Stimulated activated CD4-positive, alpha-beta T cell treated with anti-CD3 and anti-CD28 coated beads, Interleukin-1b, Interleukin-23, amount 100 ng/mL, for 1 hour (primary cell): ENCODE measurements at places on chromosomes 1 and 21.

DNA sequence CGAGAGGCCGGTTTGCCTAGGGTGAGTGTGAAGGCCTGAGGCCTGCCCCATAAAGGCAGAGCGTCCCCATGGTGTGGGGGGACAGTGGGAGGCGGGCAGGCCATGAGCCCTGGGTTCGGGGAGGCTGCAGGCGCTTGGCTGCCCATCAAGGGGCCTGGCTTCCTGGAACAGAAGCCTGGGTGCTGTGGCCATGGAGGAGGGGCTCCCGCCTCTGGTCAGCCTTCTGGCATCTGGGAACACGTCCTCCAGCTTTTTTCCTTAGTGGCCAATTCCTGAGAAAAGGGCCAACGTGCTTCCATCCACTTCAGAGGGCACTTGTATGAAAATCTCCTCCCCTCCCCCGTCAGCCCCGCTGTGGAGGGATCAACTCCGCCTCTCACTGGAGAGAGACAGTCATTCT is 58.7 kb downstream of the PRDM16 start:
- no peak for DNase-seq

- DNase-seq, result no peak
Measured at GRCh38 chr1:169105434-169106094, 926 bp upstream of the ATP1B1 start.

DNA sequence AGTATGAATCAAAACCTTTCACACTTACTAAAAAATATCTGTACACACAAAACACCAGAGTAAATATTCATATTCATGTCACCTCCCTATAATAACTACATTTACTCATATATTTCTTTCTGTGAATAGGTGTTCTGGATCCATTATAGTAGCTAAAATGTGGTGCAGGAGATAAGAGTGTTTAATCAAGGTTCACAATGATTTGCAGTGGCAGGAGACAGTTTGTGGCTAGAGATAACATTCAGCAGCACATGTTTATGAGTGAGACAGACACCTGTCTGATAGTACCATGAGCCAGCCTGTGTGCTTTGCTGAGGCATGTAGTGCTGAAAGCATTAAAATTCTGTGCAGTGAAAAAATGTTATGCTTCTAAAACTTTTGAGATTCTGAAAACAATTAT is 410.3 kb downstream of the SRGAP2C start:
- DNase-seq, result no peak

GRCh38 chr1:14113841-14114567 is 414.0 kb downstream of the PRDM2 start:
- DNase-seq, result no peak

DNA sequence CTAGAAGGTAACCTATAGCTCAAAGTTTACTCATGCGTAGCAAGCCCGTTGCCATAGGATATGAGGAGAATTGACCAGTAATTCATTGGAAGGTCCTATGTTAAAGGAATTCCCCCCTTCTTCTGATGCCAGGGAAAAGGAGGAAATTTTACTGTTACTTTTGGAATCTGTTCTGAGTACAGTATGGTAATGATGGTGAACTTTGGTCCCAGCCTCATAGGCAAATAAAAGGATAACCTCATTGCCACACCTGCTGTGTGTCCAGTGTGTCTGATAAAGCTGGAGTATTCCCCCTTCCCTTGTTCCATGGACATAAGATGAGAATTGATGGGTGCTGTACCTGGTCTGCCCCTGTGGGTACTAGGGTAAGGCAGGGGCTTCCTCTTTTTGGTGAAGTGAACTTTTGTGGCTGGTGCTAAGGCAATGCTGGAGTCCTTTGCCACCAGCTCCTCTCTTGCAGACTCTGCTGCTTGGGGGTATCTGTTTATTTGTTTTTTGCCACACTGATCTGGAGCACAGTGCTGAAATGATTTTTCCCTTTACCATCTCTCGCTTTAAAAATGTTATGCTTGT is 22.2 kb downstream of the MPZ start:
- DNase-seq, result no peak

- DNase-seq, result no peak
Measured at GRCh38 chr1:160811147-160811546, 15.2 kb downstream of the LY9 start.

DNA sequence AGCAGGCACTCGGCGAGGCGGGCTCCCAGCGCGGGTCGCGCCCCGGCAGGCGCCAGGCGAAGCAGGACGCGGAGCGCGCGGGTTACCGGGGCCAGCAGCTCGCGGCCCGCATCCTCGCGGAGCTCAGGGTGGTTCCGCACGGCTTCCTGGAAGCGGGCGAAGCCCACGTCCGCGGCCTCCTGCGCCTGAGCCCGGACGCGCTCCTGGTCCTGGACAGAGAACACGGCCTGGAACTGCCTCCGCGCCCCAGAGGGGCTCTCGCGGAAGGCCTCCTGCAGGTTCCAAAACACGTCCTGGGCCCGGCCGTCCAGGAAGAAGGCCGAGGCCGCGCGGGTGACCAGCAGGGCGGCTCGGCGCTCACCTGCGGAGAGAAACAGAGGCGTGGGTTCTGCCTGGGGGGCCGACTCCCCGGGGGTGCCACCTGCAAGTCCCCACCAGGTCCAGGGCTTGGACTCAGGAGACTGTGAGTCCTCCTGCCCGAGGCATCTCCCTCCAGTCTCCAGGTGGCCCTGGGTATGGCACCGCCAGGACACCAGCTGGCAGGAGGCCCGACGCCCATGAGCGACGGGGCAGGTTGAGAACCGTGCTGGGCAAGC is 11.4 kb downstream of the TTC34 start:
- DNase-seq, result no peak

DNA sequence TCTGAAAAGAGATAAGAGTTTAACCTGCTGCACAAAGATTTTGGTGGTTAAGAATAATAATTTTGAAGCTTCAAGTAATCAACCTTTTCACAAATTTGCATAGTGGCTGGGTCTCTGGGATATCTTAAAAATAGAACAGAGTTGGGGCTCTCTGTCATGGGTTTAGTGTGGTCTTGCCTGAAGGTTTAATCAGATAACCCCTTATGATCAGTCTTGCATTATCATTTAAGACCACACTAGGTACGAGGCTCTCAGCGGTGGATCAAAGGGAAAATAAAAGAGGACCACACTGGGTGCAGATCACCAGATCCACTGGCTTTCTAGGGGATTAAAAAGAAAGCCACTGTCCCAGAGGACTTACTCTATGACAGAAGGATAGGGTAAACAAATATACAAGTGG is 19.5 kb downstream of the LRRC8C start:
- DNase-seq, result no peak

GRCh38 chr1:26784886-26785285 is 2.9 kb upstream of the PIGV start:
- DNase-seq, result no peak

GRCh38 chr21:41425954-41426675 is at the start of gene MX1:
Gene MX1 (plus strand): TSS chr21:41426239. CDS start chr21:41432071, 5,832 bp downstream.
- peak; percentile 71 for DNase-seq

DNA sequence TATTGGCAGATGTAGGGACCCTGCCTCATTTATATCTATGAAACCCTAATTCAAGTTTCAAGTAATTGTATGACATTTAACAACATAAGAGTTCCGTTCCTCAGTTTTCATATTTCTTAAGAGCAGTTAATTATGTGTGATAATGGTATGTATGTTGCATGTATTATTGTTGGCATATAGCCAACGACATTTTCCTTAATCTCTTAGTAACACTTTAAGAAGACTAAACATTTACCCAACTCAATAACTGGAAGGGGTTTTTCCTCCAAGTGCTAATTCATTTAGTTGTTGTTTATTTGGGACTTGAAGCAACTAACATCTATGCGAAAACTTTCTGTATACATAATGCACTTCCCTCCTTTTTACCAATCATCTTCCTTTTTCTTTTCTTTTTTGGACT is 1.5 kb upstream of the RALGPS2 start:
- no peak for DNase-seq

DNA sequence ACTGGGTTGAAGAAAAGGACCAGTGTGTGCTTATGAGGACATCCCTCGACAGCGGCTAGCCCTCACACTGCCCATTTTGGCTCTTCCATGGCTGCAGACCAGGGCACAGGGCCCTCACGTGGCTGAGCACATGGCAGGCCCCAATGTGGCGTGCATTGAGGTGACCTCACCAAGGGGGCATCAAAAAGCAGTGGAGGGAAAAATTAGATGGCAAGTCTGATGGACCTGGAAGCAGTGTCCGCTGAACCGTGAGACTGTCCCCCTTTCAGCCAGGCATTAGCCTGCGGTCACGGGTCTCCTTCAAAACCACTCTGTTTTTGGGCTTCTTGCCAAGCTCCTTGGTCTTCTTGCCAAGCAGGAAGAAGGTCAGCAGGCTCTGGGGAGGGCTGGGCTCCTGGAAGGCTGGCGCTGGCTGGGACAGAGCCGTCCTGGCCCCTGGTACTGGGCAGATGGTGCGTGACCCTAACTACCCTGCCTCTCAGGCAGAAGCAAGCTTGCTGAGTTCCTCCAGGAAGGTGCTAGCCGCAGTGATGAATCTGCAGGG is 30.8 kb downstream of the TRIM67 start:
- DNase-seq, result no peak

- no peak for DNase-seq
Measured at GRCh38 chr1:37630426-37631028, 4.2 kb downstream of the RSPO1 start.

- DNase-seq, result no peak
Measured at GRCh38 chr1:165376041-165376810, 19.7 kb upstream of the LMX1A start.

DNA sequence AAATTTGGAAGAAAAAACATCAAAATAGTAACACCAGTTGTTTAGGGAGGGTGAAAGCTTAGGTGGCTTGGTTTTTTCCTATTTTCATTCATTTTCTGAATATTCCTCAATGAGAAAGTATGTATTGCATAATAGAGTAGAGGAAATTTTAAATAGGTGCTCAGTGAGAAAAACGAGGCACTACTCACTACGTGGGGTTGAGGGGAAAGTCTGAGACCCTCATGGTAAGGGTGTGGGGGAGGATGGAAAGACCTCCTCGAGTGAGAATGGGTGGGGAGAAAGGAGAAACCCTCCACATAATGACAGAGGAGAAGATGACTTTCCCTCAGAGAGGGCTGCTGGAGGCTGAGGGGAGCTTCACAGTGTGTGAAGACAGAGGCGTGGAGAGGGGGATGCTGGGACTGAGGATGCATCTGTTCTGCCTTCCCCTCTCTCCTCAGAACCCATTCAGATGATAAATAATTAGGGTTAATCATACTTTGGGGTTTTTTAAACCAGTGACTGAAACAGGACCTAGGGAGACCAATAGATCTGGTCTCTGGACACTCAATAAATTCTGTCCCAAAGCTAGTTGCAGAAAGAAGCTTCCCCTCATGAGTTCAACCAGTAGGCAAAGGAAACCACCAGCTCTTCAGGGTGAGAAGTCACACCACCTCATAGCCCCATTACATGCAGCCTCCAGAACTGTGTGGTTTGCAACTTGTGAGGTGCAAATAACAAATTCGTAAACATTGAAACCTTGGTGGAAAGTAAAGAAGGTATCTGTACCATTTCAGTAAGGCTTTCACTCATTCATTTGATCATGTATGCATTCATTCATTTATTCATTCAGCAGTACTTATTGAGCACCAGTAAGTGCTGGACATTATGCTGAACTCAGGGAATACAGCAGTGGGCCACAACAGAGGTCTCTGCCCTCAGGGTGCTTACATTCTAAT is 17.1 kb downstream of the SLAMF7 start:
- no peak for DNase-seq

GRCh38 chr21:43020177-43020576 is 45.8 kb downstream of the PKNOX1 start:
- DNase-seq, result no peak

GRCh38 chr21:35197992-35198431 is 148.9 kb upstream of the RUNX1 start:
- no peak for DNase-seq

- DNase-seq, result peak; percentile 72
Measured at GRCh38 chr1:43529206-43529731, 1.4 kb upstream of the PTPRF start.

- no peak for DNase-seq
Measured at GRCh38 chr21:41835711-41836154, 43.4 kb downstream of the PRDM15 start.

DNA sequence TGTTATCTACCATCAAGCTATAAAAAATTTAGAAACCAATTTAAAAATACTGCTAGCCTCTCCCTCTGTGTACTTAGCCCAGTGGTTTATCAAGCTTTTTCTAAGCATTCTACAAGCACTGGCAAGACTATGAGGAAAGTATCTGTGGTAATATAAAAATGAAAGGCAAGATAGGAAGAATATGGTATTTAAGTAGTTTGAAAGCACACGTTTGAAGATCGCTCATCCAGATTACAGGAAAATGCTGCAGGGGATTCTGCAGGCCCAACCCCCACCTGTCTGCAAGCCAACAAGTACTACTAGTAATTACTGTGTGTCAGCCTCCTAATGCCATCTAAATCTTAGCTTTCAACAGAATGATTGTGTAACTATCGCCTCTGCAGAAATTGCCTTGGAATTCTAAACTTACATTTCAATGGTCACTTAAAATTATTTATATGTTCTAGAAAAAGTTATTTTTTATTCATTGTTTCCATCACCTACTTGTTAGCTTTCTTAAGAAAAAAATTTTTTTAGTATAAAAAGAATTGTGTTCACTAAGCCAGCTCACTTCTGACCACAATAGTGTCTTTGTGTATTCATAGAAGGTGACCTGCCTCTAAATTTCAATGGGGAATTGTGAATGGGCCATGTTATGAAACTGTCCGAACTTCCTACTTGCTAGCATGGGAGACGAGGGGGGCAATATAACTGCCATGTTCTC is 8.5 kb downstream of the ERRFI1 start:
- no peak for DNase-seq

DNA sequence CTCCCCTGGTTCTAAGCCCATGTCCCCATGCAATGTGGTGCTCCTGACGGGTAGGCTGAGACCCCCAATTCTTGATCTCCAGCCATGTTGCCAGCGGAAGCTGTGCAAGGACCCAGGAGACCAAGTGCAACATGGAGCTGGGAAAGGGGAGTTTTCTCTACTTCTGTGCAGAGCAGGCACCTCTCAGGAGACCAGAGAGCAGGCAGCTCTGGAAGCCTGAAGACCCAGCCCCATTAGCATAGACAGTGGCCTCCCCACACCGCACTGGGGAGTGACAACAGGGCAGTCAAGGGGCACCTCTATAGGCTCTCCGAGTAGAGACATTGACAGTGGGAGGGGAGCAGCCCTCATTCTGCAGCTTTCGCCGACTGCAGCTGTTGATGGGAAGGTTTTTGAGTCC is 410.2 kb downstream of the MATN1 start:
- DNase-seq, result no peak

DNA sequence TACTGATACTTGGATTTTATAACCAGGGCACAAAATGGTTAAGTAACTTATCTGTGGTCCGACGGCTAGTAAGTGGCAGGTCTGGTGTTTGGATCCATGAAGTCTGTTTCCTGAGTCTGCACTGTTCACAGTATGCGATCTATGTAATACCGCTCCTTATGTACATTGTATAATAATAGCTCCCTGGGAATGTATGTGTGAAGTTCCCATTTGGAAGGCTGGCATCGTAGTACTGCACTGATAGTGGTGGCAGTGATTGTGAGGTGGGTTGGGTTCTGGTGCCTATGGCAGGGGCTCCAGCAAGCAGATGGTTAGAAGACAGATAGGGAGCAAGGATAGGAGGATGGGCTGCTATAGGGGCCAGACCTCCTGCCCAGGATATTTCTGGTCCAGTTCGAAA is 25.3 kb downstream of the ITSN1 start:
- no peak for DNase-seq
